Daoy (cell line): ENCODE measurements at places on chromosomes 6 and 20. TPM values are rescaled to one million over a fixed set of nuclear protein-coding genes. Genes with fewer than 3 reads are reported as not detected.

GRCh38 chr6:33987531-33988021, 158.3 kb downstream of the GRM4 start:
- DNase-seq: peak; percentile 50

GRCh38 chr6:117496383-117496990, 14.0 kb downstream of the DCBLD1 start:
- peak; percentile 63 for DNase-seq

GRCh38 chr6:6482256-6482655, 106.3 kb upstream of the LY86 start:
- no peak for DNase-seq

- no peak for DNase-seq
Observed at GRCh38 chr20:32493356-32493755, 91.8 kb downstream of the NOL4L start.

GRCh38 chr6:95648636-95649035, 71.3 kb downstream of the MANEA start:
- no peak for DNase-seq

DNA sequence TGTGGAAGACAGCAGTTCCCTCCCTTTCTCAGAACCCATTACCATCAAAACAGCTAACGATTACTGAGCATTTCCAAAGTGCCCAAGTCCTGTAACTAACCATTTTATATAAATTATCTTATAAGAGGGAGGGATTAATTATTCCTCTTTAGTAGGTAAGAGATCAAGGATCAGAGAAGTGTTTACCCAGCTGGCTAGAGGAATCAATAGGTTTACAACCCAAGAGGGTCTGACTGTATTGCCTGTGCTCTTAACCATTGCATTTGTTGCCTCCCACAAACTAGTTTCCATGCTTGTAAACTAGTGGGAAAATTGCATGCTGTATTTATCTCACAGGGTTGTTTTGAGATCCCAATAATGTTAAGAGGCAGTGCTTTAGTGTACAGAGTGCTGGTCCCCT, 3.7 kb upstream of the DBNDD2 start:
- DNase-seq: no peak

- DNase-seq: no peak
Observed at GRCh38 chr20:23366384-23366783, 4.4 kb downstream of the GZF1 start.

DNA sequence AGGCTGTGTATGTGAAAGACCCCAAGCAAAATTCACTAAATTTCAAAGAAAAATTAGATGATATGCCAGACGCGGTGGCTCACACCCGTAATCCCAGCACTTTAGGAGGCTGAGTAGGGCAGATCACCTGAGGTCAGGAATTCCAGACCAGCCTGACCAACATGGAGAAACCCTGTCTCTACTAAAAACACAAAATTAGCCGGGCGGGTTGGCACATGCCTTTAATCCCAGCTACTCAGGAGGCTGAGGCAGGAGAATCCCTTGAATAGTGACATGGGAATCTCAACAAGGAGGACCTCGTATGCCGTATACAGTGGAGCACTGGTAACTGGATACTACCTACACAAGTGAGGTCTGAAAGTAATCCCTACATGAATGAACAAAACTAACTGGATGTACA, 92.7 kb upstream of the JARID2 start:
- DNase-seq: no peak

DNA sequence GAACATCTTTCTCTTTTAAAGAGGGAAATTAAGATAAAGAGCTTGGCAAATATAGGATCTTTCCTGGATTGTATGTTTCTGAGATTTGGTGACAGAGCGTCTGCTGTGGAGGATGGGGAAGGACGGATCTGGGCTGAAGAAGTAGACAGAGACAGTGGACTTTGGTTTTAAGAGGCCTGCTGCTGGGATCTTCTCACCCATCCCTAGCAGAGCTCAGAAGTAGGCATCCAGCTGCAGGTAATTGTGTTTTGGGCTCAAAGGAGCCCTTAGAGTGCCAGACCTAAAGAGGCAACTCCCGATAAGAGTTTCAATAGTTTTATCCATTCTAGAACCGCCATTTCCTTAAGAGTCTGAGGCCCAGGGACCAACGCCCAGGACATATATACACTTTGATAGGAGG, 20.8 kb downstream of the LAMA2 start:
- DNase-seq: no peak

- peak; percentile 45 for DNase-seq
Observed at GRCh38 chr6:134031696-134032255, 20.6 kb downstream of the SLC2A12 start.

DNA sequence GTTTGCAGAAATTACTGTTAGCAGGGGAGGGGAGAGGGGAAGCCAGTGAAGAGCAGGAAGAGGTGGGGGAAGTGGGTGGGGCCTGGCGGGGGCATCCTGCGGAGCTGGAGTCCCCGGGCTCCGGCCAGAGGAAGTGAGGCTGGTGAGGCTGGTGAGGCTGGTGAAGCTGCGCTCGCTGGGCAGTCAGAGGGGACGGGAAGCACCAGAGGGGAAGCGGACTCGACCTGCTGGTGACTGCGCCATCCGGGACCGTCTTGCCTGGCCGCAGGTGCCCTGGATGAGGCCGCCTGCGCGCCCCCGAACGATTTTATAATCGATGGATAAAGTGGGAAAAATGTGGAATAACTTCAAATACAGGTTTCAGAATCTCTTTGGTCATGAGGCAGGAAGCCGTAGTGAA, 635.3 kb upstream of the MARCKS start:
- no peak for DNase-seq

GRCh38 chr20:17609811-17610377, 40.0 kb downstream of the DSTN start:
- DNase-seq: no peak

DNA sequence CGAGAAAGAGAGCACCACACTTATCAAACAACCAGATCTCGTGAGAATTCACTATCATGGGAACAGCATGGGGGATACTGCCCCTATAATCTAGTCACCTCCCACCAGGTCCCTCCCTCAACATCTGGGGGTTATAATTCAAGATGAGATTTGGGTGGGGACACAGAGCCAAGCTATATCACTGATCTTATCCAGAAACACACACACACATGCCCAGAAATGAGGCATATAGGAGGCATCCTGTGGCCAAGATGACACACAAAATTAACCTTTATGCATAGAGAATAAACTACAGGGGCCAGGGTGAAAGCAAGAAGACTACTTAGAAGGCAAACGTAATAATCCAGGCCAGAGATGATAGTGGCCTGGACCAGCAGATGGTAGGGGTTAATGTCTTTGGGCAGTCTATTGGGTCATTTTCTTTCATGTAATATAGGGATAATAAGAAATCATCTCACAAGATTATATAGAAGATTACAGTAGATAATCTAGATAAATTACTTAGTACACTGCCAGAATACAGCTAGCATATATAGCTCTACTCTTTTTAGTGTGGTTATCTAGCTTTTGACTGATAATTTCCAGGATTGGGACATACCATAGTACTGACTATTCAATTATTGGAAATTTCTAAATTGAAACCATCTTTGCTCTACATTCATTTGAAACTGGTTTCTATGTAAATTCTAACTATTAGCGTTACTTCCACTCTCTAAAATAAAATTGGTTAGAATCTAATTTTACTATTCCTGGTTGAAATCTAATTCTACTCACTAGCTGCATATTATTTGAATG, 20.0 kb downstream of the RNF144B start:
- DNase-seq: peak; percentile 29

DNA sequence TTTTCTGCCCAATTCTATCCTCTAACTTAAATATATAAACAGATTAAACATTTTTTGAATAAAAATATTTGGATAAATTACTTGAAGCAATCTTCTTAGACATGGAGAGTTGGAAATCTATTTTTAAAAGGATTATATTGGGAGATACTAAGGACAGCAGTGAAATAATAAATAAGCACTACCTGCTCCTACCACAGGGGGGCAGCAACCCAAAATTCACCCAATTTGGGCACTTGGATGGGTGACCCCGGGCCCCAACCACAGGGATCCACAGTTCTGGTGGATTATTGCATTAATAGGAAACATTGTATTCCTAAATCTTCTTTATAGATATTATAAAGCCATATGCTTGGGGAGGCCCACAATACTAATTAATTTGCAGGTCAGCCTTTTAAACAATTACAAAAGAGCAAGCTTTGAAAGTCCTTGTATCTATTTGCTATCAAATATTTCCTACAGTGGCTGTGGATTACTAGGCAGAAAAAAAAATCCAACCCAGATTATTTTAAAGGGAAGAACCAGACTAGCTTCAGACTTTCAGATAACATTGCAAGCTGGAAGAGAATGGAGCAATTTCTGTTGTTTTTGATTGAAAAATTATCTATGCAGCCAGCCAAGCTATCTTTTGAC, 66.4 kb upstream of the PDE10A start:
- no peak for DNase-seq

DNA sequence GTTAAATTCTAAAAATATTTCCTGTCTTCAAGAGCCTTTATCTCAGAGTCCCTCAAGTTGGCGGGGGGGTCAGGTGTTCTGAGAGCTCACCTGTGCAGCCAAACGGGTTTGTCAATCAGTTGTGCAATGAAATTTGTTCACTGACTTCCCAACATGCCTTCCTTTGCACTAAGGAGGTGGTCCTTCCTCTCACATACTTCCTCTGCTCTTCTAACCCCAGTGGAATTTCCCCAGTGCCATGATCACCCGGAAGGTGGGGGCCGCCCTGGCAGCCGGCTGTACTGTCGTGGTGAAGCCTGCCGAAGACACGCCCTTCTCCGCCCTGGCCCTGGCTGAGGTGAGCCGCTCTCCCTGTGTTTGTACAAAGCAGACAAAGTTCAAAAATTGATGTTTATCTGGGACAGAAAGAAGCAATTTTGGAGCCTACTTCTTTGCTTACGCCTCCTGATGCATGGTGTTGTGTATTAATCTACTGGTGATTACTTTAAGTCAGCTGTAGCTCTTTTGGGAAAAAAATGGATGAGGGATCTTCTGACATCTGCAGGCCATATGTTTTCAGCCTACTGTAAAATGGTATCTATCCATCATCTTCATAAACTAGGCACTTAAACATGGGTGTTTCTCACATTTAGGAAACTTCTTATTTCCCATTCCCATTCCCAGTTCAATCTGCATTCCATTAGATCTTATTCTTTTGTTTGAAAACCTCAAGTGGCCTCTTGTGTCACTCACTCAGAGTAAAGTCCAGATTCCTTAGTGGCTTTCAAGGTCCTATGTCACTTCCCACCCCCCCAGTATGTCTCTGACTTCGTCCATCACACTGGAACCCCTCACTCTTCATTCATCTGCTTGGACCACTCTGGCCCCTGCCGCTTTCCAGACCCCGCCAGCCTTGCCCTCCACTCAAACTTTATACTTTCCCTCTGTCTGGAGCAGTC, 10.1 kb downstream of the ALDH5A1 start:
- peak; percentile 34 for DNase-seq

DNA sequence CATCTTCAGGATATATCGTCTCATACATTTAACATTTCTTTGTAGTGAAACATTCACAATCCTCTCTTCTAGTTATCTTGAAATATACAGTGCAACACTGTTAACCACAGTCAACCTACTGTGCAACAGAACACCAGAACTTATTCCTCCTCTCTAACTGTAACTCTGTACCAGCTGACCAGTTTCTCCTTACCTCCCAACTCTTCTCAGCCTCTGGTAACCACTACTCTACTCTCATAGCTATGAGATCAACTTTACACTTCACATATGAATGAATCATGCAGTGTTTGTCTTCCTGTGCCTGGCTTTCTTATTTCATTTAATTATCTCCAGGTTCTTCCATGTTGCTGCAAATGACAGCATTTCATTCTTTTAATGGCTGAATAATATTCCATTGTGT, 337.6 kb downstream of the BTBD9 start:
- no peak for DNase-seq

DNA sequence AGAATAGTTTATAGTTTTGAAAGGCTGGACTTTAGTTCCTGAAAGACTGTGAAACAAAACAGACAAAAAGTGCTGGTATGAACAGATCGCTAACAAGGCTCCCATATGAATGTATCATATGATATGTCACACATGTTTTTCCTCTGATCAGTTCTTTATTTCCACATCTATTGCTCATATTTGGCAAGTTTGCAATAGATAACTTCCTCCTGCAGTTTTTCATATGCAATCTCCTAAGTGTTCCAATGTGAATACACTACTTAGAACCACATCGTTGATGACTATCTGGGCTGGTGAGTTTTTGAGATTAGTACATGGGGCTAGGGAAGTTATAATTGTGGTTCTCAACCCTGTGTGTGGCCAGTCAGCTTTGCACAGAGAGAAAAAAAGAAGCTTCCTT, 23.1 kb downstream of the CRYBG1 start:
- no peak for DNase-seq

- peak; percentile 68 for DNase-seq
Observed at GRCh38 chr6:5997420-5997987, 9.2 kb downstream of the NRN1 start.

DNA sequence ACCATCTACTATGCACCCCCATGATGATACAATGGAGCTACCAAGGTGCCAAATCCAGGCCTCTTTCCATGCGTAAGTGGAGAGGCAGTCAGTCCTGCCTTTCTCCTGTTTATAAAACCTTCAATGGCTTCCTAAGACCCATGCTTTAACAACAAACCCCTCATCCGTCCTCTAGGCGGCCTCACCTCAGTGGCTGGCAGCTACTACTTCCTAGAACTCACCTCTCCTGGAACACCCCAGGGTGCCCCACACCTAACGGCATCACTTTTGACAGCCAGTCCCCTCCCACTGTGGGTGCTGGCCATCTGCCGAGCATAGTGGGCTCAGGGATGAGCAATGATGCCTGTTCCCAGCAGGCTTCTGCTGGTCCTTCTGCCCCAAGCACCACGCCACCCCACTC, 80.0 kb upstream of the TAB2 start:
- DNase-seq: no peak

GRCh38 chr6:144855375-144855774, 570.2 kb downstream of the UTRN start:
- no peak for DNase-seq

Gene CST2
- total RNA-seq: not detected in 2 replicates

Gene RBBP9
- 18.4 and 24.7 TPM in 2 replicates for total RNA-seq

Gene LCA5
- total RNA-seq: 2.2 and 5.0 TPM in 2 replicates

Gene TRAPPC3L
- not detected in 2 replicates for total RNA-seq

Gene MYMX
- not detected in 2 replicates for total RNA-seq

Gene STMND1
- 0.29 and 0.33 TPM in 2 replicates for total RNA-seq

Gene PARD6B
- 5.2 and 26.0 TPM in 2 replicates for total RNA-seq

Gene DEFB110
- total RNA-seq: not detected in 2 replicates
